ENCODE measurements at places on chromosomes 7 and 10.

GRCh38 chr10:43361547-43362190 lies 9.8 kb upstream of the FXYD4 start:
- DNase-seq: no peak

DNA sequence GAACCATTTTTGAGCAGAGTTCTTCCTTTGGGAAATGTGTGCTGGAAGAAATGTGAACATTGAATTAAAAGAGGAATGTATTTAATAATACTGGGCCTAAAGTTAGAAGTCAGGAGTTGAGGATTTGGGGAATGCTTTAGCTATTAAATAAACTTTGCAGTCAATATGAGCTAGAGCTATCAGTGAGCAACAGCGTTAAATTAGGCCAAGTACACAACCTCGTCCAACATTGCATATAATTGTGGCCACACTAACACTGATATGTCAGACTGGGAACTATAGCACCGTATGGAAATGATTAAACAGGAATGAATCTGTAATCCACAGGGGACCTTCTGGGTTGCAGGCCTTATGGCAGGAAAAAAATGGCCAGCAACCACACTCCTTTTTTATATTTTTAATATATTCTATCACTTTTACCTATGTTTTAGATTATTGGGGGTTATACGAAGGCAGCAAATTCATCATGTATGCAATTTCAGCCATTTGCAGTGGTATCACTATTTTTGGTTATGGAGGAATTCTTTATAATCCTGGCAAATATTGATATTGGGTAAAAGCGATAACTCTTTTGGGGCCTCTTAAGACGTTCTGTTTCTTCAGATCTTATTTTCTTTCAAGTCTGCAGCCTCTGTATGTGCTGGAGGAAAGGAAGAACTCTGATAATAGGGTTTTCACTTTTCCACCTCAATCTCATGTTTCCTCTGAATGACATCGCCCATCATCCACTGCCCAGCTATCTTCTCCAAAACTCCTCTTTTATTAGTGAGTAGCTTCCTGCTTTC lies 236.3 kb upstream of the PLXDC2 start:
- no peak for DNase-seq

GRCh38 chr10:17214526-17214925 lies 13.1 kb upstream of the TRDMT1 start:
- peak; percentile 66 for DNase-seq

DNA sequence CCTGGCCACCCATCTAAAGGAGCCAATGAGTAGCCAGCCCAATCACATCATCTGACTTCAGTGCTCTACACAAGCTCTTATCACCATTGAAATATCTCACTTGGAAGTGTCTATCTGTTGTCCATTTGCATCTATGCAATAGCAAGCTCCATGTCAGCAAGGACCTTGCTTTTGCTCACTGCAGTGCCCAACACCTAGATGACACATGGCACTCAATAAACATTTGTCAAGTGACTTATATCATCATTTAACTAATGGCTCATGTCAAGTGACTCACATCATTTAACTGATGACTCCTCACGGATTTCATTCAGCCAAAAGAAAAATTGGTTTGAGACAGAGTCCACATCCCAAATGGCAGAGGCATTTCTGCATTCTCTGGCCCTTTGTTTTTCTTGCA lies 92.9 kb upstream of the ADAM12 start:
- DNase-seq: no peak

GRCh38 chr10:132608511-132609195 lies 71.1 kb downstream of the INPP5A start:
- DNase-seq: no peak

GRCh38 chr7:155835446-155836215 lies 23.4 kb upstream of the SHH start:
- DNase-seq: no peak

- DNase-seq: peak; percentile 85
Measured at GRCh38 chr10:3781468-3782145, 3.4 kb downstream of the KLF6 start.

GRCh38 chr7:50632561-50633413 lies 67.6 kb upstream of the DDC start:
- DNase-seq: peak; percentile 62

DNA sequence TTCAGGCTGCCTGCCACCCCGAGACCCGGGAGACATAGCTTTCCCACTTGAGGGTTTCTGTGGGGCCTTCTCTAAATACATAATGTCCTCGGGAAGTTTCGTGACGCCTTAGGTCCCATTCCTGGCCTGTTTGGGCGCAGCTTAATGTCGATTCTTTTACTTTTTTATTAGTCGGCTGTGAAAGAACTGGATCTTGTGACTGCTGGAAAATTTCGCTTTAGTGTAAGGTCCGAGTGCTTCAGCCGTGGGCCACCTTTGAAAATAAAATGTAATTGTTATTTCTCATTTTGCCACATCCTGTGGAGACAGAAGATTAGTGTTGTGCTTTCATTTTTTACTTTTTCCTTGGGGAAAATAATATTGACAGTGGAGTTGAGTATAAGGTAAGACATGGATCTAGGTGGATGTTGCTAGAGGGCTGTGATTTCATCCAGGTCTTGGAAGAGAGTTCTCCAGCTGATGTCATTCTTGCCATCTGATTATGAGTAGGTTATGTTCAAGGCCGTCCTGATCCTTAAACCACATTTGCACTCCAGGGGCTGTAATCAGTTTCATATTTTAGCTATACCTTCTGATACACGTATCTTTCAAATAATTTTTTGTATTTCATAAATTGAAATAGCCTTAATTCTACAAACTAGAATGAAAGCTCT lies 830 bp downstream of the RAB18 start:
- DNase-seq: peak; percentile 76

DNA sequence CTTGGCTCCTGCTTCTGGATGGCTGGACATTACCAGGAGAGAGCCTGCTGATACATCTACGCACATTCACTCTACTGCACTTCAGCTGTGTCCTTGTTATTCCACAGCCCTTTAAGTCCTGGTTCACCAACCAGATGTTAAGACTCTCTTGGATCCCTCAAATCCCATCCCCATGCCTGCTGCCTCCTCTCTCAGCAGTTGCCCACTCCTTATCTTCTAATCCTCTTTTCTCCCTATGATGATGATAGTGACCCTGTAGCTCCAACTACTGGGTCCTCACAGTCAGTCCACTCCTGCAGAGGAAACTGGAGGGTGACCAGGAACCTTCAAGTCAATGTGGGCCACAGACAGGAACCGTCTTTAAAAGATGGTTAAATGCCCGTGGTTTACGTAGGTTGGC lies 96.3 kb upstream of the PDCD4 start:
- no peak for DNase-seq

DNA sequence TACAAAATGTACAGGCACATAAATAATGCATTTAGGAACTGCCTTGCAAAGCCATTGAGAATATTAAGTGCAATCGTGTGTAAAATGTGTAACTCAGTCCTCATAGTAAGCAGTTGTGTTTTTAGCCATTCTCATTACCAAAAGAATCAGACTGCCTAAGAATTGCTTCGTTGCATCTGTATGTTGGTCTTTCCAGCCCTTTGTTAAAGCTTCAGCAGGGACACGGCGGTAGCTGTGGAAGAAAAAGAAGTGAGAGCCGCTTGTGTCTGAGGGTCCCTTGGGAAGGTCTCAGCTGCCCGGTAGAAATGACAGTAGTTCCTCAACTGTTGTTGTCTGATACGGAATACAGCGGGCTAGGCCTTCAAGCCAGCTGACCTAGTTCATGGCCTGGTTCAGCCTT lies 22.8 kb upstream of the ACSL5 start:
- no peak for DNase-seq

- no peak for DNase-seq
Measured at GRCh38 chr10:63260860-63261251, 127.7 kb downstream of the NRBF2 start.

DNA sequence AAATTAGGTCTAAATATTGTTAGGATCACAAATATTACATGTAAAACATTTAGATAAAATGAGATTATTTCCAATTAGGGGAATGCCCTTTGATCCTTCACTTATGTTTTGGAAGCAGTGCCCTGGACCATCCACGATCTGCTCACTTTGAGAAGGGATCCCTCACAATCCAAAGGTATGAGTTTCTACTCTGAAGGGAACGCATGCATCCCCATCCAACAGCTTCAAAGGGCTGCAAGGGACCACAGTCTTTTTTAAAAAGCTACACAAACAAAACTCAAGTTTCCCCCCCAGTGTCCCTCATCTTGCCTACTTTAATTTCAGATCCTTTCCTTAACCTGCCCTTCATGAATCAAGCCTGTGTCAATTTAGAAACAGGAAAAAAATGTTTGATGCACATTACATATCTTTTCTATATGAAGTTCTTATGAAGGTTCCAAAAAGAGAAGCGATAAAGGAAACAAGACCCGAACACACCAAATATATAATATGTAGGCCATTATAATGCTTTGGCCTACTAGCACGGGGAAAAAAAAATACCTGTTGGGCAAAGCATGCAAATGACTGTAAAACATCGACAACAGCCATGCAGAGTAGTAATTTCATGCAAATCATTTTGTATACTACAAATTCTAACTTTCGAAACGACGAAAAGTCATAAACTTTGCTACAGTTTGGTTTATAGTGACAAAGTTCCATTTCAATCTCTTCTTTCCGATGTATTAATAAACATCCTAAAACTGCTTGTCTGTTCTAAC lies 2.0 kb downstream of the EIF3A start:
- peak; percentile 29 for DNase-seq

DNA sequence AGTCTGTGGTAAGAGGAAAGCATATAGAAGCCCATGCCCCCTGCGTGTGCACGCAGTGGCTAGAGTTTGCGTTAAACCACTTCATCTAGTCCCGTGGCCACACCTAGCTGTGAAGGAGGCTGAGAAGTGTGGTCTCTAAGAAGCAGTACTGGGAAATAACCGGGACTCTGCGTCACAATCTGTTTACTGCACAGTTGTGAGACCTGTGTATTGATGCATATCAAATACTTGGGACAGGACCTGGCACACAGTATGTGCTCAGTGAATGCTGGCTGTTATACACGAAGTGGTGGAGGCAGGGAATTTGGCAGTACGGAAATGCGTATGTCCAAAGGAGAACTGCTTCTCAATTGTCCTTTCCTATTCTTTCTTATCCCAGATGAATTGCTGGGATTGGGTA lies 149.5 kb downstream of the ARHGAP21 start:
- no peak for DNase-seq

GRCh38 chr7:51064688-51065087 lies 251.9 kb downstream of the COBL start:
- DNase-seq: no peak

DNA sequence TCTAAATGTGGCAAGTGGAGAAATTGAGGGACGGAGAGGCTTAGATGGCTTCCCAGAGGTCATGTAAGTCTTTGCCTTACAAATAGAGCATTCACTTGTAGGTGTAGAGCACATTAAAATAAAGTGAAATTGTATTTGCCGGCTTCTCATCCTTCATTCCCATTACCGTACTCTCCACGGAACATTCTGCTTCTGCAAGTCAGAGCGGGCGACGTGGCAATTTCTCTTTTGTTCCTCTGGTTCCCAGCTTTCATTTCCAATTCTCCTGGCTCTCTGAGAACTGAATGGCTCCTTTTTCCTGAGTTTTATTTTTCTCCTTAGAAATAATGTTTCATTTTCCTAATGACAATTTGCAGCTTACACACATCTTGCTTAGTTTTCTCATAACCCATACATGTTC lies 51.3 kb upstream of the PFKP start:
- DNase-seq: no peak

DNA sequence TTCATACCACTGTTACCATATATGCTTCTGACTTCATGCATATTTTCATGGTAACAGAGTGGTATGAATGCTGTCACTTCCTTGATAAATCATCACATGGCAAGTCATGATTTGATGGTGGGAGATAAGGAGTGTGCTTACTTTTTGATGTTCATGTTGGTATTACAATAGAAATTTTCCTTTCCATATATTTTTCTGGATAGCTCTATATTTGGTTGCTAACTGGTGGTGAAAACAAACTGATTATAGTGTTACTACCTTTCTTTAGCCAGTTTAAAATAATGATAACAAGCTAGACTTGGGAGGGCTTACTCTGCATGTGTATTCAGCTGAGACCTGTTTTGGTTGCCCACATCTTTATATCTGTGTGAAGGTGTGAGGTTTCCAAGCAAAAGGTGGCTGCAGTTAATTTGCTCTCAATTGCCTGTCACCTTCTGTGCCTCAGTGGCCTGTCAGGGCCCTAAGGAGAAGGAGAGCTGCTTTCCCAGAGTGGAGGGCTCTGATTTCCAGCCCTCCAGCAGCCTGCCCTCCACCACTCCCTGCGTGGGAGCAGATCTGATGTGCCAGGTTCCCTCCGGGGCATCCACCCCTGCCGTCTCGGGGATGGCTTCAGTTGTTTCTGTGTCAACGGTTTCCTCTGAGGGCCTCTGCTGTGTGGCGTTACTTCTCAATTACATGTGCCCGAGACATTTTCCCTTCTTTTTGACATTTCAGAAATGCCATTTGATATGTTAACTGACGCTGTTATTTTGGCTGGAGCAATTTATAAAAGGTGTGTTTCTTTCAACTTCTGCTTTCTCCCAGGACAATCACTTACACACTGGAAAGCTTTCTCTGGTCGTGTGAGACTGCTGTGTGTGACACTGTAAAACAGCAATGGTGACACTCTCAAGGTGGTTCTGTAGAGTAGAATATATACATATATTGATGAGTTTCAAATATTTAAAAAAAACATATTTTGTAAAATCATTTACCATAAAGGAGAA lies 107.7 kb upstream of the KLF6 start:
- DNase-seq: peak; percentile 27

DNA sequence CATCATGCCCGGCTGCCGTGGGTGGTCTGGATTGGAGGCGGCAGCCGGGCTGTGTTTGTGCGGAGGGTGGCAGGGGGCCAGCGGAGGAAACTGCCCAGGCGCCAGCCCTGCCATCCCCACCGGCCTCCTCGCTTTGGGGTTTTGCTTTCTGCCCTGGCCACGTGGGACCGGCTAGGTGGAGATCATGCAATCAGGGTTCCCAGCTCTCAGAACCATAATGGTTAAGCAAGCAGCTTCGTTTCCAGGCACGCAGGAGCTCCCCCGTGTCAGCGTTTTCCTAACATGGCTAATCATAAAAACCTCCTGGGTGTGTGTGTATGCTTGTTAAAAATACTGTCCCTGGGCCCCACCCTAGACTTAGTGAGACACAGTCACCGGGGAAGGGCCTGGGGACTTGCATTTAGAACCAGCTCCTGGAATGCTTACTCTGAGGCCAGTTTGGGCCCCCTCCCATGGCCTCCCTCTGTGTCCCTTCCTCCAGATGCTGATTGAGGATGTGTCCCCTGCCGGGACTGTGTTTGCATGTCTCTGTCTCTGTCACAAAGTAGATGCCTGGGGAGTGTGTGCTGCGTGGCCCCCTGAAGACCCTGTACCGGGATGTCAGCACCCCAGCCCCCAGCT lies 119.3 kb downstream of the CUX1 start:
- peak; percentile 83 for DNase-seq
